Activated naive CD4-positive, alpha-beta T cell (primary cell): ENCODE measurements at places on chromosomes 13 and 19.

GRCh38 chr13:21901336-21901735, 230.5 kb downstream of the FGF9 start:
- no peak for DNase-seq

GRCh38 chr13:58324161-58324560, 692.6 kb downstream of the PCDH17 start:
- DNase-seq = no peak

GRCh38 chr13:65909501-65909900, 1320.6 kb downstream of the PCDH9 start:
- no peak for DNase-seq

DNA sequence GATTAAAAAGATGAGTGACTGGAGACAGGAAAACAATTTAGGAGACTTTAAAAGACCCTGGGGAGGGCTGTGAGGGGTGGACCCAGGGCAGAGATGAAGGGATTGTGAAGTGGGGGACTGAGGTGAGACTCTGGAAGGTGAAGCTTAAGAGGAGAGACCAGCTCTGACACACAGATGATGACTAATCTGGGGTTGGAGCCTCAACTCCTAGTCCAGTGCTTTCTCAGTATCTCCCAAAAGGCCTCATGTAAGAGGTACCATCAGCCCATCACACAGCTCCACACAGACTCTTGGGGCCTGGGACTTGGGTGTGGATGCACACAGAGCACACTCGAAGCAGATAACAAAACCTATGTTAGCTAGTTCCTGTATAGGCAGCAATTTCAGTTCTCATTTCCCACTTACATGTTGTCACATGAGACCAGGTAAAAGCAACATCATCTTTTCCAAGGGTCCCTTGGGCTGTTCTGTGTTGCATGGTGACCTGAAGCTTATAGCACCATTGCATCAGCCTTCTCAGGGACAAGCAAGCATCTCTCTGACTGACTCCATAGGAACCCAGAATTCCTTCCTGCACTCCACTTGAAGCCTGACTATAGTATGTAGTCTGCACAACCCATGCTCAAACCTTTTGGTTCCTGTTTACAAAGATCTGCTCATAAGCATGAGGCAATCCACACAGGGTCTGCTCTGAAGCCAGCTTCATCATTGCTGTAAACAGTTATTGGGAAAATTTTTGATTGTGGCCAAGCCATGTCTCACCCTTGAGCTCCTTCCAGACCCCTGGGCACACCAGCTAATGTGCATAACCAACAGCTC, 88.6 kb upstream of the MYCBP2 start:
- no peak for DNase-seq

DNA sequence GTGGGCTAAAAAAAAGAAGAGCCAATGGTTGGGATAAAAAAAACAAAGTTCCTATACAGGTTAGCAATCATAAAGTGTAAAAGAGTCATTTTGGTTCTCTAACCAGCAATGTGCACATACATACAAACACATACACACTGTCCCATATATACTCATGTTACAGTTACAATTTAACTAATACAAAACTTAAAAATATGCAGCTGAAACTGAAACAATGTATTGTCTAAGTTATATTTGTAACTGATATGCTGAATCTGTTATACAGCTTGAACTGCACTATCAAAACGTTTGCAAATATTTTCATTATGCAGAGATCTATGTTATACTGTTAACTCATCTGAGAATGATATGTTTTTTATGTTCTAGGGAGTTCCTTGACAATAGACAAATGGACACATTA, 173.7 kb downstream of the KLF12 start:
- no peak for DNase-seq

DNA sequence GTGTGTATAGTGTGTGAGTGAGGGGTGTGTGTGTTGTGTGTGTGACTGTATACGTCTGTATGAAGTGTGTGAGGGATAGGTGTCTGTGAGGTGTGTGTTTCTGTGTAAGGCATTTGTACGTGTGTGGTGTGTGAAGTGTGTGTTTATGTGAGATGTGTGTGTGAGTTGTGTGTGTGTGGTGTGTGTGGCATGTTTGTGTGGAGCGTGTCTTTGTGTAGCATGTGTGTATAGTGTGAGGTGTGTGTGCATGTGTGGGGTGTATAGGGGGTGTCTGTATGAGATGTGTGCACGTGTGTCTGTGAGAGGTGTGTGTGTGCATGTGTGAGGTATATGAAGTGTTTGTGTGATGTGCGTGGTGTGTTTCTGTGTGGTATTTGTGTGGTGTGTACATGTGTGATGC, 13.2 kb upstream of the TNFRSF19 start:
- no peak for DNase-seq

DNA sequence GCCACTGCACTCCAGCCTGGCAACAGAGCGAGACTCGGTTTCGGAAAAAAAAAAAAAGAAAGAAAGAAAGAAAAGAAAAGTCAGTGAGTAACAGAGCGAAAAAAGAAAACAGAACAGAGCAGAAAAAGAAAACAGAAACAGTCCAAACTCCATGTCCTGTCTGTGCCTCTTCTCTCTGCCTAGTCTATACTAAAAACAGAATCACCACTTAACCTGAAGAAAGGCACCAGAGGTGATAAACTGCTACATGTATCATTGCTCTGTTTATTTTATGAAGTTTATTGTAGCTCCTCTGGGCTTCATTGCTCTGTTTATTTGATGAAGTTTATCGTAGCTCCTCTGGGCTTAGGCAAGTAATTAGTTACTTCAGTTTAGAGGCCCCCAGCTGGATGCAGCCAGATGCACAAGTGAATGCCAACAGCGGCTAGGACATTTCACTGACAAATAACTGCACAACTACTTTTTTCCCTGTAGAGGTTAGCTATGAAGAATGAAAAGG, 39.2 kb downstream of the TBC1D4 start:
- DNase-seq = no peak

GRCh38 chr19:35039881-35040825, 1.4 kb upstream of the HPN start:
- no peak for DNase-seq

DNA sequence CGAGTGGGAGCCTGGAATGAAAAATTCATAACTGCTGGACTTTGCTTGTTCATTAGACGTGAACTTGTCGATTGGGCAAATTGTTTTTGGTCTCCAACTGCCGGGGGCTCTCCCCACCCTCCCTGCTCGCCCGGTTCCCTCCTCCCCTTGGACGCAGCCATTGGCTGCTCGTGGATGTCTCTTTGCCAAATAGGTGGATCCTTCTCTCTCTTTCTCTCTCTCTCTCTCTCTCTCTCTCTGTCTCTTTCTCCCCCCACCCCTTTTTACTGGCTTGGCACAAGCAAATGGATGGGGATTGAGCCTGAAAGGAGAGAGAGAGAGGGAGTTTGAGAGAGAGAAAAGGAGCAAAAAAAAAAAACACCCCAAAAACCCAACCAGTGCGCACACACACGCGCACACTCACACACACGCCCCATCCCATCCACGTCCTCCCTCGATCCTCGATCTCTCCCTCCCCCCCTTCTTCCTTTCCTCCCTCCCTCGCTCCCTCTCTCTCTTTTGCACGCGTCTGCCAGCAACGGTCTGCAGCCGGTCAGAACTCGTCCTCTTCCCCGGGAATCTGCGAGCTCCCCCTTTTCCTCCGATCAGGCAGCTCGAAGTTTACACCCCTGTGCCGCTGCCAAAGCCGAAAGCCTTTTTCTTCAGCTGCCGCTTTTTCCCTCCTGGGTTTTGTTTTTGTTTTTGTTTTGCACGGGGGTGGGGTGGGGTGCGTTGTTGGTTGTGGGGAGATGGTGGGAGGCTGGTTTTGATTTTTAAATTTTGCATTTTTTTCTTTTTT, 27.8 kb downstream of the NFIX start:
- no peak for DNase-seq

DNA sequence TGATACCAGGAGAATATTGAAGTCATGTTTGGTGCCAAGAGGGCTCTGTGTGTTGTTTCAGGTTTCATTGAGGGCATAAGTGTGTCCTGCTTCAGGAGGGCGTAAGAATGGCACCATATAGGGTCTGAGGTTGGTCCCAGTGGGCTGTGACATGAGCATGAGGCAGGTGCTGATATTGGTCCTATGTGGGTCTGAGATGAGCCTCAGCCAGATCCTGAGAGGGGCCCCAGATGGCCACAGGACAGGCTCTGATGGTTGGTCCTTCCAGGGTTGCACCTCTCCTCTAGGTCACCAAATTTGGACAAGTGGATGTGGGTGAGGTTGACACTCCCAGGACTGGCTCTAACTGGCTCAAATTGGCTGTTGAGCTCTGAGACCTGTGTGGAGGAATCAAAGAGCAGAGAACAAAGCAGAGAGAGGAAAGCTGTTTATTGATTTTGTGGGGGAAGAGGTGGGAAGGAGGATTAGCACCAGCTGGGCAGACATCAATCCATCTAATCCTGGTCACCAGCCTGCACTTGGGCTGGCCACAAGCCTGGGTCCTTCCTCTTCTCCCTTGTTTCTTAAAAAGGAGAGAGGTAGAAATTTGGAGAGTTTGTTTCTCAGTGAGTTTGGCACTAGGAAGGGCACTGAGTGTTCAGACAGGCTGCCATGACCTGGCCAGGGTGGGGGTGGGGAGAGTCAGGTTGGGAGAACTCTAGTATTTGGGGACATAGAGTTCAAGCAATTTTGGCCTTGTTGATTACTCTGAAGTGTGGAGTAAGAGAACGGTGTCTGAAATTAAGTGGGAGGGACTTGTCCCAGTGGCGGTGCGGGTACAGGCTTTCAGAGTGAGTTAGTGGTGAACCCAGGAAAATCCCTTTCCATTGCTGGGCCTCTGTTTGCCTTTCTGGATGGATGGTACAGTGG, 38.7 kb downstream of the CYP2B6 start:
- DNase-seq = no peak

DNA sequence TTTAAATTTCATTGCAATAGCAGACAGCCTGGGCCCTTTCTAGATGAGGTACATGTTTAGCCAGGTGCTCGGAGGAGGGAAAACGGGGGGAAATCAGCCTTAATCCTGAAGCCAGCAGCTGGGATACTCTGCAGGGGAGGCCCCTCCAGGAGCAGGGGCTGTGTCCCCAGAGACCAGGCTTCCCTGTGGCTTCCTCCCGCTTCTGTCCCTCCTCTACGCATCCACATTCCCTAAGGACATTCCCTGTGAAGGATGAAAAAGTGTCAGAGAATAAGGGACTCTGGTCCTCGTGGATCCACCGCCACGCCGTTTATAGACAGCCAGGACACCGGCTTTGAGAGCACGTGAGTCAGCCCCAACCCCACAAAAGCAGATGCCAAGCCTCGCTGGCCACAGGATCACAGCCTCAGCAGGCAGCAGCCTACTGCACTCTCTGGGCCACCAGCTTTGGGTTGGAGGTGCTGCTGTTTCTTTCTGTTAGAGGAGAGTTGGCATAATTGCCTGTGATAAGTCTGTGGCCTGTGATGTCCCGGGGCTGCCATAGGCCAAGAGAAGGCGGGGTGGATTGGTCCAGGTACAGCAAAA, 36.7 kb upstream of the RANBP3 start:
- DNase-seq = no peak

GRCh38 chr19:1216756-1217155, 11.2 kb downstream of the STK11 start:
- DNase-seq = no peak

DNA sequence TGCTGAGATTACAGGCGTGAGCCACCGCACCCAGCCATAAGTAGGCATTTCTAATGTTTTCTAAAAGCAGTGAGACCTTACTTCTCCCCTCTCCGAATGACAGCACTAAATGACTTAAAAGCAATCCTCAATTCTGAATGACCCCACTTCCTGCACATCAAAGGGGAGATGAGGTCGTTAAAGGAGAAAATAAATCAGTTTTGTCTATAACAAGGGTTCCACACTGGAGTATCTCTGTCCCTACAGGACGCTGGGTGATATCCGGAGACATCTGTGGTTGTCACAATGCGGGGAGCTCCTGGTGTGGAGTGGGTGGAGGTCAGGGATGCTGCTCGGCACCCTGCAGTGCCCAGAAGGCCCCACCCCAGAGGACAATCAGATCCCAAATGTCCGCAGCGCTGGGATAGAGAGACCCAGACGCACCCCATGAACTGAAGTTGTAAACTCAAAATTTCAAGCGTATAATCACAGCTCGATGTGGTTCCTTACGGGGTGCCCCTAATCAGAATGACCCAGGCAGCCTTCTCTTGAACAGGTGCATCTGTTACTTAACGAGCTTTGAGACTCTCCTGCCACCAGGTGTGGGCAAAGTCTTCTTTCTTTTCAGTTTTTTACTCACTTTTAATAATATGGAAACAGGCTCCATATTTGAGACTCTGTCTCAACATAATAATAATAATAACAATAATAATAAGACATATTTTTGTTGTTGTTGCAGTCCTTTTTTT, 2.9 kb downstream of the GNG7 start:
- DNase-seq = no peak

DNA sequence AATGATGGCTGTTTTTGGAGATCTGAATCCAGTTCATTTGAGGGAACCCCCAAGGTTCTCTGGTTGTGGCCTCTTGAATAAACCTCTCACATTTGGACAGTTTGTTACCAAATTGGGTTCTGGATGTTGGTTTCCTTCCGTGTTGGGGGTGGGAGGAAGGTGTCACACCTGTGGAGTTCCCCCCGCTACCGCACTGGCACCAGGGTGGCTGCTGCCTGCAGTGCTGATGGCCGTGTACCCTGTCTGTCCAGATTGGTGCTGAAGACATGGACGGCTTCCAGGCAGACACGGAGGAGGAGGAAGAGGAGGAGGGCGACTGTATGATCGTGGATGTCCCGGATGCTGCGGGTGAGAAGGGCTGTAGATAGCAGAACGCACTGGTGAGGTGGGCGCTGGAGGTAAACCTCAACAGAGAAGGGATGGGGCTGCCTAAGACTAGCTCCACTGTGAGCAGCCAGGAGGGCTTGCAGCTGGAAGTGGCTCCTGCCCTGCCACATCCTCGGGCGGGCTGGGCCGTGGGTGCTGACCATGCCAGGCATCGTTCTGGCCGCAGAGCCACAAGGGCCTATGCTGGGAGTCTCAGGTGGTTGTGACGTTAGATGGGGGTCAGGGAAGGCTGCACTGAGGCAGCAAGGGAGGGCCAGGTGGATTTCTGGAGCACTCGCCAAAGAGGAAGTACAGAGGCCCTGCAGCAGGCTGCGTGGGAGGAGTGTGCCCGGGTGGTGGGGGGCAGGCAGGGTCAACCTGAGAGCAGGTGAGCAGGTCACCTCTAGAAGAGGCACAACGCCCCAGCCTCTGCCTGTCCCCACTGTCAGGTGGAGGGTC, 15.4 kb downstream of the UBXN6 start:
- DNase-seq = no peak

GRCh38 chr19:7549429-7550148, 14.1 kb downstream of the PNPLA6 start:
- DNase-seq = no peak

DNA sequence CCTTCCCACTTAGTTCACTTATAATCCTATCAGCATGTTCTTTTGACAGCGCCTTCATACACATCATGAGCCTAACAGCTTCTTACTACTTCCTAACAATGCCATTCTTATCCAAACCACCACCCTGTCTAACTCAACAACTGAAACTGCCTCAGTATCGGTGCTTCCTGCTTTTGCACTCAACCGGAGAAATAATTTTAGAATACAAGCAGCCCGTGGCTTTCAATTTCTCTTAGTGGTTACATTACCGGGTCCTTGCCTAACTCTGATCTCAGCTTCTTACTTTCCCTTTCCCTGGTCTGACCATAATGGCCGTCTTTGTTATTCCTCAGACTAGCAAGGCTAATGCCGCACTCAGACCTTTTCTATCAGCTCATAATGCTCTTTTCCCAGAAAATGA, 17.0 kb downstream of the ZFP82 start:
- DNase-seq = no peak
